ENCODE measurements at places on chromosomes 5 and 9.

DNA sequence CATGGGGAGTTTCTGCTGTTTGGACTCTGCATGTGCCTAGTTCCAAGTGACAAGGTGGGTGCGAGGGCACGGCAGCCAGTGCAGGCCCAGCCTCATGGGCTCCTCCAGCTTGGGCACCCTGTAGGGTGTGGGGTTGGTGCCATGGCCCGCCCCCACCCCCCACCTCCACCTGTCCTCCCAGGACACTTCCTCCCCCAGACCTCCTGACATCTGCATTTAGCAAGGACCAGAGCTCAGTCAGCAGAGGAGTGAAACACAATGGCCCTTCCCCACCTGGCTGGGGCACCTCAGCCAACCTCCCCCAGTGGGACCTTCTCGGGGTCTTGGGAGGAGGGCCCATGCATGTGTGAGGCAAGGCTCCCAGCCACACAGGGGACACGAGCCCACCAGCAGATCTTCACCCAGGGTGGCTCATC lies 1.9 kb upstream of the NKD2 start:
- peak; percentile 13 for DNase-seq

GRCh38 chr5:170499621-170500020 lies 4.2 kb upstream of the KCNIP1 start:
- DNase-seq, result no peak

DNA sequence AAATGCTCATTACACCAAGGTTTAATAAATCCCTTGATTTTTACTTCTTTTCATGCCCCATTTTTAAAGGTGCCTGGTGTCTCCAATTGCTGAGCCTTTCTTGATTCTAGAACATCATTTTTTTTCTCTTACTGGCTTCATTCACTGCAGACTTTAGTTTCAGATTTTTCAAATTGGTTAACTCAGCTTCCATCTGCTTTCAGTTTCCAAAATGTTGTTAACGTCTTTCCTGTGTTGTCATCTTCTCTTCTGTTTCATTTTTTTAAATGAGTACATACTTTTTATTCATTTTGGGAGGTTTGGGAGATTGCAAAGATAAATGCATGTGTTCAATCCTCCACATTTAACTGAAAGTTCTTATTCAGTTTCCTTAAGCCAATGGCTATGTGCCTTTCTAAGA lies 126.4 kb upstream of the CCNG1 start:
- no peak for DNase-seq

- no peak for DNase-seq
Measured at GRCh38 chr9:95399261-95399660, 81.8 kb upstream of the FANCC start.

- no peak for DNase-seq
Measured at GRCh38 chr9:38405785-38406184, 13.3 kb downstream of the ALDH1B1 start.

GRCh38 chr9:127505396-127506116 lies 54.2 kb downstream of the LRSAM1 start:
- no peak for DNase-seq

GRCh38 chr5:83711982-83712601 lies 8.6 kb downstream of the HAPLN1 start:
- no peak for DNase-seq

- DNase-seq, result no peak
Measured at GRCh38 chr5:20030125-20030524, 42.1 kb upstream of the CDH18 start.

- no peak for DNase-seq
Measured at GRCh38 chr5:177484902-177485549, 11.6 kb upstream of the DBN1 start.

- no peak for DNase-seq
Measured at GRCh38 chr9:83656952-83657351, 34.0 kb downstream of the IDNK start.

DNA sequence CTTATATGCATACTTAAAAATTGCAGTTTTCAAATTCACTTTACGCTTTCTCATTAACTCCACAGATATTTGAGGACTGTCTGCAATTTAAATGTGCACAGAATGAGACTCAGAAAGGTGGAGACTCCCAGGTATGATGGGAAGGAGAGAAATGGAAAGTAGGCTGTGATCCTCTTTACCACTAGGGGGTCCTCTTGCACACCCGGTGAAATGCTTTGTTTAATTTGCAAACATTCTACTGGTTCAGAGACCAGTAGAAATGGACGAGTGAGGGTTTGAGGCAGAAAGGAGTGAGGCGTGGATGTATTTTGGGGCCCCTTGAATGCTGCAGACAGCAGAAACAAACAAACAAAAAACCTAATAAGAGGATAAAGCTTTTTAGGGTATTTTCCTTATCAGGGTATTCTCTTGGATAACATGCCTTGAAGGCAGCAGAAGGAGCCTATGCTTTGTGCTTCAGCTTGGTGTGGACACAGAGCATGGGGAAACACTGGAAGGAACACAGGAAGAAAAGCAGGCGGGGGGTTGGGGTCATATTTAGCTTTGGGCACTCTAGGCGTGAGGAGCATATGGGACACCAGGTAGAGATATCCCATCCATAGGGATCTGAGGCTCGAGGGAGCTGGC lies 410.1 kb downstream of the DMRT2 start:
- DNase-seq, result no peak

DNA sequence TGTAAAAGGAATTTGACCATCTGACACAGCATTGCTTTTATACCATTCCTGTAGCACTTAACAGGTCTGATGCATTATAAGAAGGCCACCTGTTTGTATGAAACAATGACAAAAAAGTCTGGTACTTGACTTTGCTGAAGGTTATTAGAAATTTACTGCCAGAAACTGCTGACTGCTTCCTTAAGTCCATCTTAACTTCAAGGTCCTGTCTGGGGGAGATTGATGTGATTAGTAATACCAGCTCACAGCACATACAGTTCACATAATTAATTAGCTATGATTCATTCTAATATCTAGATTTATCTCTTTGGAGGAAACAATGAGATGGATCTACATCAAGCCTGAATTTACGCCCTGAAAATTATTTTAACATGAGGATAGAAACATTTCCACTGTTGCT lies 49.6 kb upstream of the TEK start:
- no peak for DNase-seq

GRCh38 chr9:104915049-104915448 lies 12.9 kb downstream of the ABCA1 start:
- DNase-seq, result no peak

- no peak for DNase-seq
Measured at GRCh38 chr5:83866181-83866580, 145.5 kb upstream of the HAPLN1 start.

GRCh38 chr9:19471737-19472648 lies 63.2 kb downstream of the ACER2 start:
- no peak for DNase-seq

DNA sequence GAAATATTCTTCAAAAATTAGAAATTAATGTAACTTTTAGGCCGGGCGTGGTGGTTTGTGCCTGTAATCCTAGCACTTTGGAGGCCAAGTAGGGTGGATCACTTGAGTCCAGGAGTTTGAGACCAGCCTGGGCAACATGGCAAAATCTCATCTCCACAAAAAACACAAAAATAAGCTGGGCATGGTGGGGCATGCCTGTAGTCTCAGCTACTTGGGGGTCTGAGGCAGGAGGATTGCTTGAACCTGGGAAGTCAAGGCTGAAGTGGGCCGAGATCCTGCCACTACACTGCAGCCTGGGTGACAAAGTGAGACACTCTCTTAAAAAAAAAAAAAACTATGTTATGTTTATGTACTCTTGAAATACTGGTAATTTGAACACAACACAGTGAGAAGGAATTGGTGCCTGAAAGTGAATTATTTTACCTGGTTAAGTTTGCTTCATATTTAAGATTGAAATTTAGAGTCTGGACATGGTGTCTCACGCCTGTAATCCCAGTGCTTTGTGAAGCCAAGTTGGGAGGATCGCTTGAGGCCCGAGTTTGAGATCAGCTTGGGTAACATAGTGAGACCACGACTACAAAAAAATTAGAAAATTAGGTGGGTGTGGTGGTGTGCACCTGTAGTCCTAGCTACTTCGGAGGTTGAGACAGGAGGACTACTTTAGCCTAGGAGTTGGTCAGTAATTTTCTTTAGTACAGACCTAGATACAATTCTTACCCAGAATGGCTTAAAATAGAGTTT lies 15.0 kb downstream of the ARRDC3 start:
- no peak for DNase-seq

GRCh38 chr9:77750284-77750683 lies 102.2 kb upstream of the GNA14 start:
- DNase-seq, result no peak

GRCh38 chr9:117987945-117988344 lies 283.7 kb downstream of the TLR4 start:
- DNase-seq, result no peak

GRCh38 chr5:14510880-14511279 lies 70.7 kb upstream of the OTULINL start:
- no peak for DNase-seq

- DNase-seq, result no peak
Measured at GRCh38 chr5:93421987-93422401, 159.0 kb downstream of the NR2F1-AS1 start.

GRCh38 chr5:14595189-14595588 lies 13.6 kb downstream of the OTULINL start:
- DNase-seq, result no peak

DNA sequence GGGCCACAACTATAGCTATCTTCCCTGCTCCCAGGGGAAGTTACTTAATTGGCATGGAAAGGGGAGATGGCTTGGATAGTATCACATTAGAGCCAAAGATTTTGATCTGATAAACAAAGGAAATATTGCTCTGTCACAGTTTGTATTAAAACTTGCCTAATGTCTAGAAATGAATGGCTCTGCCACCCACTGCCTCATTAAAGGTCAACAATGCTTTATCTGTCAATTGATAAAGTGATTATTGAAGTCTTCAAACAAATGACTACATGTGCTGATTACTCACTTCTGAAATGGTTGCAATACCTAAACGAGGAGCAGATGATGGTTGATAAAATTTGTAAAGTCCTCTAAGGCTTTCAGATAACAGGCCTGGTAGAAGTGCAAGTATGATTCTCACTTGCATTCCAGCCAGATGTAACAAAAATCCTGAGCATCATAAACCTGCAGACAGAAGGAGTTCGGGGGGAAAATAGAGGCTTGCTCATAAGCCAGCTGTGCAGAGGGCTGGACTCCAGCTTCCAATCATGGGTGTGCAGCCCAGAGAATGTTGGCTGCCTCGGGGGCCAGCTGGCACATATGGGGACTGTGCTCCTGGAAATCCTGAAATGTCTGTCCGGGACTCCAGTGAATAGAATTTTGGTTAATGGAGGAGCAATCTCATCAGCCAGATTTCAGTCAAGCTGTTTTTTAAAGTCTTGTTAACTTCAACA lies 200.5 kb upstream of the SLC27A6 start:
- no peak for DNase-seq

GRCh38 chr9:83424831-83425230 lies 113.4 kb downstream of the FRMD3 start:
- no peak for DNase-seq

DNA sequence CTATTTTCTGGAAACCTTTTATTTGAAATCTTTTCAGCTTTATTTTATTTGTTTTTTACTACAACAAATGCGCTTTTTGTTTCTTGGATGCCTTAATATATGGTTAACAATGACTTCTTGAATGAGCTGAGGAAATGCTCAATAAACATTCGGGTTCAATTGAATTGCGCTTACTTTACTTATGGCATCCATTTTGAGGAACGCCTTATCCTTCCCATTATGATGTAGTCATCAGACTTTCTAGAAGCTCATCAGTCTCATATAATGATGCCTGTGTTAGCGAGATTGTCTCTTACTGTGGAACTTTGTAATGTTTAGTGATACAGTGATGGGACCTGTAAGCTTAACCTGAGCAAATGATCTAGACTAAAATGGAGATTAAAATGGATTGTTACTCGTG lies 916 bp downstream of the SHLD3 start:
- no peak for DNase-seq

GRCh38 chr5:180824630-180825476 lies 22.2 kb upstream of the MGAT1 start:
- DNase-seq, result no peak

DNA sequence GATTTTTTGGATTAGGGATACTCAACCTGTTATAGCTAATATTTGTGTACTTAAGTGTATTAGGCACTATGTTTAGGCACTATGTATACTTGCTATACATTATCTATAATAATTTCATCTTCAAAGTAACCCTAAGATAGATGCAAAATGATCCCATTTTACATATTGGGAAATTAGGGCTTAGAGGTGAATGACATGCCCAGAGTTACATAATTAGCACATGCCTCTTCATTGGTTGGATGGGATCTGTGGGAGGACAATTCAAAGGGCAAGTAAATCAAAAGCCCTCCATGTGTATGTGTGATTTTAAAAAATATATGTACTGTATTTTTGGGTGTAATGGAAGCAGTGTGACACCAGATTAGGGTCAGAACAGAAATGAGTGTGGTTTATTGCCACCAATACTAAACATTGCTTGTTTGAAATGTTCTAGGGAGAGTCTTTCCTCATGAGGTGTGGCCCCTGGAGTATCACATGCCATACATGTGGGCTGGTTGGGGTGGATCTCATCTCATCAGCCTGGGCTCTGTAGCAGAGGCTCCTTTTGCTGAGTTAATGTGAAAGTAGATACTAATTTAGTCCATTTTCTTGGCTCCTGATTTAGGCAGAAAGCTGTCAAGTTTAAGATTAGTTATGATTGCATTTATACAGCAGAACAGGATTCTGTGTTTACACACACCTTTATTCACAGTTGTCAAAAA lies 5.5 kb downstream of the C9orf85 start:
- no peak for DNase-seq

DNA sequence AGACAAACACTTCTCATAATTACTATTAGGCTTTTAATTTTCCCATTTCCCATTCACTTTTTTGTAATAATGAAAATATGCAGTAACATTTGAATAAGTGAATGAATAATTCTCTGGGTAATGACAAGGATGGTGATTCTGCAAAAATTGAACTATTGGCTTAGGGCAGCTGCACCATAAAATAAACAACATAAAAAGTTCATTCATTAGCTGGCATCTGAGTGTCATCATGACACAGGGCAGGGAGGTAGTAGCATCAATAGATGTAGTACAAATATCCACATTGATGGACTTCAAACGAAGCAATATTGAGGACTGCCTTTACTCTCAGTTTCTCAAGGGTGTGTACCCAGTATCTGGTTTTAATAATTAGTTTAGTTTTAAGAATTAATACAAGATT lies 4.9 kb downstream of the MEGF10 start:
- DNase-seq, result no peak

DNA sequence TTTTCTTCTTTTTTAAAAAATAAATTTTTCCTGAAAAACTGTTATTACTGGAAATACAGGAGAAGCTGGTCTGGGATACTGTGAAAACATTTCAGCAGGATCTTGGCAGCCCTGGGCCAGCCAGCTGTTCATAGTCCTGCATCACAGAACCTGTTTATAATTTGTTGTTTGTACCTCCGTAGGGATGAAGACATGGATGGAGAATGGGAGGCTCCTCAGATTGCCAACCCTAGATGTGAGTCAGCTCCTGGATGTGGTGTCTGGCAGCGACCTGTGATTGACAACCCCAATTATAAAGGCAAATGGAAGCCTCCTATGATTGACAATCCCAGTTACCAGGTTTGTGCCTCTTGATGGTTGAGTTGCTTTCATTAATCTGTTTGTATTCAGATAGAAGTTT lies 12.4 kb upstream of the MAML1 start:
- DNase-seq, result no peak

GRCh38 chr9:114908805-114909448 lies 21.5 kb downstream of the TNFSF8 start:
- no peak for DNase-seq

Data from breast epithelium (tissue), 4 donors.